ENCODE measurements at places on chromosomes 1 and 21.
A peak's percentile ranks its signal among the peaks of the same experiment; 100 is the strongest.

- no peak for DNase-seq
Observed at GRCh38 chr1:37672136-37672870, 20.0 kb upstream of the CDCA8 start.

DNA sequence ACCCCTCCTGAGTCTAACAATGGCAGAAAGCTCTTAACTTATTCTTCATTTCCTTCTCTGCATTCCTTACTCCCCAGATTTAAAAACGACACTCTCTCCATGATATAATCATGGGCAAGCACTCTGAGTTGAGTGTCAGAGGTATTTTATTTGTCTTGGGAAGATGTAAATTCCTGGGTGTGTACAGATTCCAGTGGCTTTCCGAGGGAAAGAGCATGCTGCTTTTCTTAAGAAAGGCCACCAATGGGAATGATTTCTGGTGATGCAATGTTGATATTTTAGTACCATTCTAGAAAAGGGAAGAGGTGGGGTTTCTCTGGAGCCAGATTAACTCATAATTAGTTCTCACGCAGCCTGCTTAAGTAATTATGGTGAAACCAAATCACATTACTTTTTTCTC, 47.8 kb upstream of the BTG3 start:
- no peak for DNase-seq

DNA sequence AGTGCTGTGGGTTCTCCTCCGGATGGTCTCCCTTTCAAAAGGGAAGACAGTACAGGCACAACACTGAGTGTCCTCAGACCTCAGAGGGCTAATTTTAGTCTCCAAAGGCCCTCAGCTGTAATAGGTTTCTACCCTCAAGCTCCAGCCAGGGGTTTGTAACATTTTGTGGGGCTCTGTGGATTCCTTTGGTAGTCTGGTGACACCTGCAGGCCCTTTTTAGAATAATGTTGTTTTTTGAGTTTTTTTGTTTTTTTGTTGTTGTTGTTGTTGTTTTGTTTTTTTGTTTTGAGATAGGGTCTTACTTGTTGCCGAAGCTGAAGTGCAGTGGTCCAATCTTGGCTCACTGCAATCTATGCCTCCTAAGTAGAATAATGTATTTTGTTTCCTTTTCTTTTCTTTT, 15.0 kb upstream of the TMEM201 start:
- no peak for DNase-seq

GRCh38 chr1:44000122-44000665, 8.8 kb downstream of the CCDC24 start:
- no peak for DNase-seq

DNA sequence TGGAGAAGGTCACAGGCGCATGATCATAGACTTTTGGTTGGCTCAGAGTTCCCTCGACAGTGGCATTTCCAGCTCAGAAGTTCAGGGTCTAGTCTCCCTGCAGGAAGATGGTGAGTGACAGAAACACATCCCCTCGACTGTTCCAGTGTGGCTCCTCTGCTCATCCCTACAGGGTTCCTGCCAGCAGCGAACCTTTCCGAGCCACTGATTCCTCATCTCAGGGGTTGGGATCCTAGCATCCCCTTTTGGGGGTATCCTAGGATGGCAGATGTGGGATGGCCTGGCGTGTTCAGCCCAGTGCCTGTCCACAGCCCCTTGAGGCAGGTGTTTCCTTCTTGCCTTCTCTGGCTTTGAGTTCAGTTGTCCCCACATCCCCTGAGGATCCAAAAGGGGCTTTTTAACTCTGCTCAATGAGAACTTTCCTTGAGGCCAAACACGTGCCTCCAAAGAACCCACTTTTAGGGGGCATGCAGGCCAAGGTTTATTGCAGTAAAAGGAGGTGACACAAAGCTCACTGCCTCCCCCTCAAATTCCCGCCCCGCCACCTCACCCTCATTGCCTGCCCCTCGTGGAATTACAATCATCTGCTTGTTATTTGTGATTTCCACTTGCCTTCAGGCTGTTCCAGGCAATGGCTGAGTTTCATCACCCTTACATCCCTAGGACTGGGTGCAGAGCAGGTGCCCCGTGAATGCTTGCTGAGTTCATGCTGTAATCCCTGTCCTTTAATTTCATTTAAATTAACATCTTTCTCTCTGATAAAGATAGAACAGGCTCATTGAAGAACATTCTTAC, 440.7 kb downstream of the CAMTA1 start:
- no peak for DNase-seq

DNA sequence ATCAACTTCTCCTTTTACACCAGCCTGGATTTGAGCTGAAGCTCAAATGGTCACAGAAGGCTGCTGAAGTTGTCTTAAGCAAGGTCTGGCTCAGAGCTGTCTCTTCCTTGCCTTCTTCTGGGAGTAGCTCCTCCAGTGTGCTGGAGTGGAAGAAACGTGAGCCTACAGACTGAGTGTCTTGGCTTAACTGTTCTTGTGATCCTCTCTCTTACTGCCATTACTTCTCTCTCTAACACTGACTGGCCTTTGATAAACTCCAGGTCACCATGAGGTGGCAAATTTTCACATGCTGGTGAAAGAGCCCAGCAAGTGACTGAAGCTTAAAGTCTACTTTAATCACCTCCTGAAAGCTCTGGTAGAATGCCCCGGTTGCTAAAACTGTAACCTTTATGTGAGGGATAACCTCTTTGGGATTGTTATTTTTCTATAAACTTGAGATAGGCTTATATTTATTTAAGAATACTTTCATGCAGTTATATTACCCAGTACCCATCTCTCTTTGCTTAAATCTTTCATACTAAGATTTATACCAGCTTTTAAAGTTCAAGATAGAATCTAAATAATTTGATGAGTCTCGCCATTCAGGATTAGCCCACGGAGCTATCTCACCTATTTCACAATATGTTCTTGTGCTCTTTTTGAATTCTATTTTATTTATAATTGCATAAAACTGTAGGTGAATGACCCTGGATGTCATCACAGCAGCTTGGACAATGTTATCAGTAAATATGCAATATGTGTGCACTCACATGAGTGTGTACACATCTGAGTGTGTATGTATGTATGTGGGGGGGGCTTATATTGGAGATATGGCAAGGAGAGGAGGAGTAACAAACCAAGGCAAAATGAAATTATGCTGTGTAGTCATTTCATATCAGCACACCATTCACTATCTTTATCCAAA, 924.0 kb downstream of the LTN1 start:
- no peak for DNase-seq

GRCh38 chr1:113846391-113847035, 25.0 kb downstream of the PTPN22 start:
- DNase-seq: no peak

GRCh38 chr1:92483610-92484471, 2.9 kb downstream of the GFI1 start:
- peak; percentile 68 for DNase-seq

- no peak for DNase-seq
Observed at GRCh38 chr1:24896176-24896575, 33.9 kb downstream of the RUNX3 start.

DNA sequence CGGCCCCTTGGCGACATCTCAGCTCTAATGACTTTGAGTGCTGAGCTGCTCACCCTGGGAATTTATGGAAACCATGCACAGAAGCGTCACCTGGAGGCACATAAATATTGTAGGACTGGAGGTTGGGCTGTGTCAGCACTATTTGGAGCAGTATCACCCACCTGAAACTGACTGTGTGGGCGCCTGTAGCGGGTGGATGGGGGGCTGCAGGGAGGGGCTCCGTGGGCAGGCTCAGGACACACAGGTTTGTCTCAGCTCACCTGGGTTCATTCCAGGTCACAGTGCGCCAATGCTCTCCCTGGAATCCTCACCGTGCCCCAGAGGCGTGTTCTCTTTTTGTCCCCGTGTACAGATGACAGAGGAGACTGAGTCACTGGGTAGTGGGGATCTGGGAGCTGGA, 74.8 kb upstream of the ACTL8 start:
- DNase-seq: no peak

GRCh38 chr1:115332813-115333608, 5.0 kb downstream of the NGF start:
- DNase-seq: no peak

- no peak for DNase-seq
Observed at GRCh38 chr1:107724648-107725047, 240.3 kb downstream of the VAV3 start.

DNA sequence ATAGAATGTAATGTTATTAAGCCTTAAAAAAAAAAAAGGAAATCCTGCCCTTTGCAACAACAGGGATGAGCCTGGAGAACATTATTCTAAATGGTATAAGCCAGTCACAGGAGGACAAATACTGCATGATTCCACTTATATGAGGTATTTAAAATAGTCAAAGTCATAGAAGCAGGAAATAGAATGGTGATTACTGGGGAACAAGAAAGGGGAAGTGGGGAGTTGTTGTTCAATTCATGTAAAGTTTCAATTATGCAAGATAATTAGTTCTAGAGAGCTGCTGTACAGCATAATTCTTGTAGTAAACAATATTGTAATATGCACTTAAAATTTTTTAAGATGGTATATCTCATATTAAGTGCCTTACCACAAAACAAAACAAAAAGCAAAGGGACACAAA, 13.2 kb downstream of the FCER1A start:
- DNase-seq: no peak

DNA sequence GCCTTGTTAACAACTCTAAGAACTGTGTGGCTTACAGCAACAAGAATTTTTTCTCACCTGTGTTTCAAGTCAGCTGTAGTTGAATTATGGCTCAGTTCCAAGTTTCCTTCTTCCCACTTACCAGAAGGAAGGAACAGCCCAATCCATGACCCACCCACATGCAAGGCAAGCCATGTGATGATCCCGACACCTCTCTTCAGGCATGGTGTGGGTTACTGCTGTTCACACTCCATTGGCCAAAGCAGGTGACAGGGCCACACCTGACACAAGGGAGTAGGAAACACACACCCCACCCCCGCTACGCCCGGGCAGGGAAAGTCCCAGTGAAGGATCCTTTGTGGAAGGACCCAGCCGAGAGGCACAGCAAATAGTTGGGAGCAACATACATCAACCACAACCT, 36.3 kb downstream of the KCNJ15 start:
- DNase-seq: no peak

DNA sequence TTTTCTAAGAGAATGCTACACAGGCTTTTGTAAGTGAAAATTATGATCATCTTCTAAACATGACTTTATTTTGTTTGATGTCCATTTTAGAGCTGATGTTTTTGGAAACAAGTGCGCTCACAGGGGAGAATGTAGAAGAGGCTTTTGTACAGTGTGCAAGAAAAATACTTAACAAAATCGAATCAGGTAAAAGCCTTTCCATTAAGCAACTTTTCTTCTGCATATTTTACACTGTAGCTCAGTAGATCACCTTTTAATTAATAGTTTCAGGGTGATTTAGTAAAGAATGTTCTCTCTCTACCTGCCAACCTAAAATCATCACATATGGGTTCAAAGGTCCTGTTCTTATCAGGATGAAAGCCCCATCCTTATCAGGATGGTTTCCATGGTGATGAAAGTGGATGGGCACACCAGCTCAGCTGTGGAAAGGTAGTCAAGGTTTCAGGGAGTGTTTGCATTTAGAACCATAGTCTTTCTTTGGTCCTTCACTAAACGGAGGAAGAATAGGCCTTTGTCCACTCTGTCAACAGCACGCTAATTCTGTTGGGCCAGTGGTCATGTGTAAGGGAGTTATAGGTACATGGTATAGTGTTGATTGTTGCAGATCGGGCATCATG, 28.1 kb downstream of the RAB4A start:
- no peak for DNase-seq

DNA sequence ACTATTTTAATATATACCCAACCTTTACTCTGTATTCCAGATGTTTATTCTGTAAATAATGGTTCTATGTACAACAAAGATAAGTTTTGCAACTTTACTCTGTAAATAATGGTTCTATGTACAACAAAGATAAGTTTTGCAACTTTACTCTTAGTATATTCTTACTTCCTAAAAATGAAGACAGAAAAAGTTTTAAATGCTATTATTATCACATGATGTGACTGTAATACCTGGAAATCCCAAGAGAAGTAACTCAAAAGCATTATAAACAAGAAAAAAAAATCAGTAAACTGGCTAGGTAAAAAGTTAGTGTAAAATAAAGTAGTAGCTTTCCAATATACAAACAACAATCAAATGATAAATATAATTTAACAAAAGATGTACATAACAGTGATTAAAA, 18.5 kb upstream of the EXO1 start:
- DNase-seq: no peak

- DNase-seq: no peak
Observed at GRCh38 chr1:58983162-58983561, 199.3 kb upstream of the JUN start.

DNA sequence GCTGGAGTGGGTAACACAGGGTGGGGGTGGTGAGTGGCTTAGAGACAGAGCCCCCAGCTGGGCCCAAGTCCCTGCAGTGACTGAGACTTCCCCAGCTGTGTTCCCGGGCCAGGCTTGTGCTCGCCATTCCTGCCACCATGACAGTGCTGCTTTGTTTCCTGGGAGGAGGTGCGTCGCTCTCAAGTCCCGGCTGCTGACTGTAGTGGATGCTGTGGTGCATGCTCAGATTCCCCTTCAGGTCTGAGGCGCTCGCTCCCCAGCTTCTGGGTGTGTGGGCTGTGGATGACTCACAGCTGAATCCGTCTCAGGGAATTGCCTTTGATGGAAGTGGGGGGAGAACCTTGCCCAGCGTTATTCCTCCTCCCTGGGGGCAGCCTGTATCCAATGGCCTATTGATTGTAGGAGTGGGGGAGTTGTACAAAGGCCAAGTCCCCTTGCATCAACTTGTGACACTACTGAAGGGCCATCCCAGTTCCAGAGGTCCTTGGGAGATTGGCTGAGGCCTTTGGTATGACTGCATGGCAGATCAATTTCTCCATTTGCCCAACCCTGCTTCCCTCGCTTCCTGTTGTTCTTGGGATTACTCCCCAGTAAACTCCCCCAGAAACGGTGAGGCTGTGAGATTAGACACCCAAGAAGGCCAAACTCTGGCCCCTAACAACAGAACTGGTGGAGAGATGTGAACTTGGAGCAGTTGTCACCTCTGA, 17.8 kb upstream of the POU3F1 start:
- DNase-seq: no peak

GRCh38 chr1:101178341-101178687, 58.5 kb upstream of the S1PR1 start:
- no peak for DNase-seq

GRCh38 chr1:225578251-225578977, 74.5 kb downstream of the ENAH start:
- no peak for DNase-seq

- no peak for DNase-seq
Observed at GRCh38 chr21:33985117-33986050, 69.8 kb upstream of the ATP5PO start.

GRCh38 chr1:203548892-203549291, 54.9 kb downstream of the OPTC start:
- DNase-seq: no peak

GRCh38 chr1:240092301-240093119, 827 bp downstream of the FMN2 start:
- no peak for DNase-seq

GRCh38 chr1:202343652-202344349, 2.1 kb upstream of the UBE2T start:
- no peak for DNase-seq

DNA sequence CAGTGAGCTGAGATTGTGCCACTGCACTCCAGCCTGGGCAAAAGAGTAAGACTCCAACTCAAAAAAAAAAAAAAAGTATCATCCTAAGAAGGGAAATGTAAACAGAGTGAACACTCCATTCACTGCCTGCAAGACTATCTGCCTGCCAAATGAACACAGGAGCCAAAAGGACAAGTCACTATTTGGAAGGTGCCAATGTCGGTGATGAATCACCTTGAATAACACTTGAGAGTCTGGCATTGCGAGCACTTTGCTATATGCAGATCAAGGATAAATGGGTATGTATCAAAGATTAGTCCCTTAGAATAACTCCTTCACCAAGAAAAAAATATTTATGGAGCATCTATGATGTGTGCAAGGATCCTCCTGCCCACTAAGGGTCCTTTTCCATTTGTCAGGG, 6.6 kb downstream of the UBR4 start:
- DNase-seq: no peak
